ENCODE measurements at places on chromosomes 5 and 9. TPM values are rescaled to one million over a fixed set of nuclear protein-coding genes. Genes with fewer than 3 reads are reported as not detected.

Gene TYRP1
- 13.4 TPM for total RNA-seq

Gene STKLD1
- total RNA-seq: not detected

Gene OR1L4
- total RNA-seq: not detected

Gene PCDHA6
- not detected for total RNA-seq

Gene PPIC
- total RNA-seq: 139 TPM

Gene SLC6A19
- total RNA-seq: not detected

Gene TERT
- 0.62 TPM for total RNA-seq

Gene PCDHB4
- total RNA-seq: 0.07 TPM

Gene IER5L
- total RNA-seq: 43.1 TPM

Gene RPL35
- 2,121 TPM for total RNA-seq

Gene OLFM1
- not detected for total RNA-seq

Gene TMEM215
- not detected for total RNA-seq

Gene F2RL2
- total RNA-seq: 4.9 TPM
